ENCODE measurements at places on chromosomes 1 and 21.

- DNase-seq, result no peak
Observed at GRCh38 chr1:157091186-157091585, 8.4 kb downstream of the ETV3L start.

DNA sequence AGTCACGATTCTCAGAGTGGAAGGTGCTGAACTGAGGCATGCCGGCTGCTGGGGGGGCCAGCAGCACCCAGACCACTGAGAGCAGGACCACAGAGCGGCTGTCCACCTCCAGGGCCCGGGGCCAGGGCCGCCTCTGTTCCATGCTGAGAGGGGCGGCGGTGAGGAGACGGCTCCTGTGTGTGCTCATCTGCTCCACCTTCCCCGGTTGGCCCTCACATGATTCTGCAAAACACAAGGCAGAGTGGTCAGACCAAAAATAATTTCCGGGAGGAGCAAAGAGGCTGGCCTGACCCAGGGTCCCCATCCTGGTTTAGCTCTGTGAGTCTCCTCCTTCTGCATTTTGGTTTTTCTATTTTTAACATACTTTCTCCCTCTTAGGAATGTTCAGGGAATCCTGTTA lies 26.4 kb downstream of the PLXNA2 start:
- no peak for DNase-seq

GRCh38 chr1:6109688-6110087 lies 64.0 kb downstream of the KCNAB2 start:
- DNase-seq, result no peak

DNA sequence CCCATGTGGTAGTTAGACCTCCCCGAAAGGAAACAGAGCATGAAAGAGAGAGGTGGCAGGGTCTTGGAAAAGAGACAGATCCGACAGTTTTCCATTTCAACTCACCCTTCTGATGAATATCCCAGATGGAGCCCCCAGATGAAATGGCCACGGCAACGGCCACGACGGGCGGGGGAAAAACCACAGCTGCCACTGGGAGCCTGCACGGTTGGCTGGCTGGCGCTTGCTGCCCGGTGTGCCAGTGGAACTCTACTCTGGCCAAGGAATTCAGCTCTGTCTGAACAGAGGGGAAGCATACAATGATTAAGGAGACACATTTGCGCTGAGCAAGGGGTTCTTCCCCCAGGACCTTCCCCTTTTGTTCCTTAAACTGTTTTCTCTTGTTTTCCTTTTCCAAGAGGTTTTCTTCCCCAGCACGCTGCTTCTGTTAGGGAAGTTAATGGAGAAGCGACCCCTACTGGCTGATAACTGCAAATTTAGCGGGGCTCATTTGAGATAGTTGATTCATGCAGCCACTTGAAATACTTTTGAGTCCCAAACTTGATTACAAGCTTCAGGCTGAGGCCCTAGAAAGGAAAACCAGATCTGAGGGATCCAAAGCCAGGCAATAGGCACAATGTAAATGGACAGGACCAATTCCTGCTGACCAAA lies 1122.5 kb downstream of the NCAM2 start:
- DNase-seq, result peak; percentile 1

DNA sequence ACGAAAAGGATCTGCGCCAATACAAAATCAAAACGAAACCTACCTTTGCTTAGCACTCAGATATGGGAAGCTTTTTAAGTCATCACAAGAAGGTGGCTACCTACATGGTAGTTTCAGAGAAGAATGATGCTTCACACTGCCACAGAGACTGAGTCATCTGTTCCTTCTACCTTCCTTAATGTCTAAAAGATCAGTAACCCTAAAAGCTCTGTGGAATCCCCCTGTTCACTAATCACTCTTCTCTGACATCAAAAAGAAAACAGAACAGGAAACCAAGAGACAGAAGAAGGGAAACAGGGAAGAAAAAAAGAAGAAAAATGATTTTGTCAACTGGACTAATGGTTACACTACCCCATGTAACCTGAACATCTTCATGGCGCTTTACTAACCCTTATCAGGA lies 177.2 kb downstream of the SMYD3 start:
- DNase-seq, result no peak

DNA sequence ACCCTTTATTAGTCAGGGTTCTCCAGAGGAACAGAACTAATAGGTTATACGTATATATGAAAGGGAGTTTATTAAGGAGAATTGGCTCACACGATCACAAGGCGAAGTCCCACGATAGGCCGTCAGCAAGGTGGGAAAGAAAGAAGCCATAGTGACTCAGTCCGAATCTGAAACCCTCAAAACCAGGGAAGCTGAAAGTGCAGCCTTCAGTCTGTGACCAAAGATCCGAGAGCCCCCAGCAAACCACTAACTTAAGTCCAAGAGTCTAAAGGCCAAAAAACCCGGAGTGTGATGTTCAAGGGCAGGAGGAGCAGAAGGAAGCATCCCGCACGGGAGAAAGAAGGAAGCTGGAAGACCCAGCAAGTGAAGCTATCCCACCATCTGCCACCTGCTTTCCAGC lies 9.9 kb downstream of the IFNLR1 start:
- DNase-seq, result no peak

DNA sequence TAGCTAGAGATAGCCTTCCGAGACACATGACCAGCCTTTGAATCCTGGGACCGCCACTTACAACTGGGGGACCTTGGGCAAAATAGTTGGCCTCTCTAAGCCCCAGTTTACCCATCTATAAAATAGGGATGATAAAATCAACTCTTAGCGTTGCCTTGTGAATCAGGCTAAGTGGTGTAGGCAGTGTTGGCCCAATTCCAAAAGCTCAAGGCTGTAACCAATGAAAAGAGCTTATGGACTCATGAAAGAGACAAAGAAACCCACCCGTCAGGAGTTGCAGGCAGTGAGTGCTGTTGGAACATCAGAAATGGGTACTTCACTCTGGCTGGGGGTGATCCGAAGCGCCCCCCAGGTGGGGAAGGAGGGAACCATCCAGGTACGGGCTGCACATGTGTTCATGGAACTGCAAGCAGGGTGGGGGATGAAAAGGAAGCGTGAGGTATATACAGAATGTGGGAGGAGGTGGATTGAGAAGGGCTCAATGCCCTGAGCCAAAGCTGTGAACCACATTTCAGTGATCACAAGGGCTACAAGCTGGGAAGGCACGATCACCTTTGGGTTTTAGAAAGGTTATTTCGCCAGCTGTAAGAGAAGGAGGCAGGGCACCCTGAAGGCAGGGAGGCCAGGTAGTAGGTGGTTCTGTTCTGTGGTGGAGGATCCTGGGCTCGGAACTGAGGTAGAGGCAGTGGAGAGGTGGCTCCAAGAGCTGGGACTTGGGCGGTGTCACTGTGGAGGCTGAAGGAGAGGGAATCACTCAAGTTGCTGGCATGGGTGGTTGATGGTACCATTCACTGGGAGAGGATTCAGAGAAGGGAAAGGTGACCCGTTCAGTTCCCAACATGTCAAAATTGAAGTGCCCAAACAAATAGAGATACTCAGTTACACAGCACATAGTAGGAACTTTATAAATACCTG lies 11.4 kb upstream of the KIAA1614 start:
- no peak for DNase-seq

- DNase-seq, result no peak
Observed at GRCh38 chr1:44437107-44437716, 32.2 kb downstream of the RNF220 start.

DNA sequence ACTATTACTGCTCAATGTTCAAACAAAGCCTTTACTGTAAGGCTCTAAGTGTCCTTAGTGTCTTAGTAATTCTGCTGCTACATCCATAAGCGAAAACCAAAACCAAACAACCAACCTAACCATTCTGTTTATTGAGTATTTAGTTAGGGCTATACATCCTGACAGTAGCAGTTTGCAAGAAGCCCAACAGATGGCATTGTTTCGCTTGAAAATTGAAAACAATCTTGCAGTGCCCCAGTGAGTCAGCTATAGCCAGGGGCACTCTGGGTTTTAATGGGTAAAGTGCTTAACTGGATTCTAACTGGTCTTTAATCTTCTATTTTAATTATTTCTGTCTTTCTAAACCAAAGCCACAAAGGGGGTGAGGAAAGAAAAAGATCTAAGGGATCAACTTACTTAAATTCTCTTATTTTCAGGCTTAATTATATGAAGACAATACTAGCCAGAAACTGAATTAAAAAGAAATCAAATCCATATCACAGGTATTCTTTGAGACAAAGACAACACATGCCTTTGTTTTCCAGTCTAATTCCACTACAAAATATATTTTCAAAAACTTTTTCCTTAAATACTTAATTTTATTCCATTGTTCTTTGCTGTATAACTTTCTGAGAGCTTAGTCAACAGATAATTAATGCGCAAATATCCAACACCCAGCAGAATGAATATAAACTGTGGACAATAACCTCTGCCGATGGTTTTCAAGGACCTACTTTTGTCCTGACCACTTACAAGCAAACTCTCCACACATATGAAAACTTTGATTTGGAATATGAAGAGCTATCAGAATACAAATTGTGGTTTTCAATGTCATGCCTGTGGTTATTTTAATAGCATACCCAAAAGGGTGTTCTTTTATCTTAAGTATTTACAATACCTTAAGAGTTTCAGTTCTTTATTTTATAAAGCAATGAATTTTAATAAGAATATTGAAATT lies 15.2 kb downstream of the POGZ start:
- DNase-seq, result peak; percentile 85

DNA sequence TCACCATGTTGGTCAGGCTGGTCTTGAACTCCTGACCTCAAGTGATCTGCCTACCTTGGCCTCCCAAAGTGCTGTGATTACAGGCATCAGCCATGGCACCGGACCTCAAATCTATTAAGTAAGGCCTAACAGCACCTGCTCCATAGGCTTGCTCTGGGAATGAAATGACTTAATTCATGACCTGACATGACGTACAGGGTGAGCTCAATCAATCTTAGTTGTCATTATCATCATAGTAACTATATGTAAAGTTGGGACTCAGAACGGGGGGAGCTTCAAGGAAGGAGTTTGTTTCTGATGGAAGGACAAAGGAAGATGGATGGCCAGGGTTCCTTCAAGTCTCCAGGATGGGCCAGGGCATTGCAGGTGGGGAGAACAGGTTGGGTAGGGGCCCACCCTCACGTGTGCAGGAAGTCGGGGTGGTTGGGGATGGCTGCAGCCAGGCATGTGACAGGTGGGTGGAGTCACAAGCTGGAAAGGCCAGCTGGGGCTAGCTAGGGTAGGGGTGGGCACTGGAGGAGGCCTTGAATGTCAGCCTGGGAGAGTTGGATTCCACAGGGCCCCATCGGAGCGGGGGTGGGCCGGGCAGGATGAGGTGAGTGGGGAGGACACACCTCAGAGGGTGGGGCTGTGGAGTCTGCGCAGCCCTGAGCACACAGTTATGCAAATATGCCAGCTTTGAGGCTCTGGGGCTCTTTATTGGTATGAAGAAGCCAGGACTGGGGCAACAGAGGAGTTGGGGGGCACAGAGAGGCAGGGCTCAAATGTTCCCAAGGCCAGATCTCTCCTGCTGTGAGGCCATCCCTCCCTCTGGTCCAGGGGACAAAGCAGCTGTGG lies 9.6 kb downstream of the TRIM62 start:
- DNase-seq, result no peak

DNA sequence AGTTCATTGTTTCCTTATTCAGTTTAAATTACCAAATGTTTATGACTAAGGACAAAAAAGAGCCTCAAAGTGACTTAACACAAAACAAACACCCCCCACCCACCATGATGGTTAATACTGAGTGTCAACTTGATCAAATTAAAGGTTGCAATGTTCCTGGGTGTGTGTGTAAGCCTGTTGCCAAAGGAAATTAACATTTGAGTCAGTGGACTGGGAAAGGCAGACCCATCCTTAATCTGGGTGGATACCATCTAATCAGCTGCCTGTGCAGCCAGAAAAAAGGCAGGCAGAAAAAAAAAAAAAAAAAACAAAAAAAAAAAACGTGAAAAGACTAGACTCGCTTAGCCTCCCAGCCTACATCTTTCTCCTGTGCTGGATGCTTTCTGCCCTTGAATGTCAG lies 543.4 kb downstream of the NEGR1 start:
- DNase-seq, result no peak

- no peak for DNase-seq
Observed at GRCh38 chr1:44417351-44418021, 12.4 kb downstream of the RNF220 start.

GRCh38 chr1:236315518-236315917 lies 33.8 kb upstream of the ERO1B start:
- no peak for DNase-seq

Data from fibroblast of mammary gland (primary cell).